ENCODE measurements at places on chromosomes 1 and 21.

DNA sequence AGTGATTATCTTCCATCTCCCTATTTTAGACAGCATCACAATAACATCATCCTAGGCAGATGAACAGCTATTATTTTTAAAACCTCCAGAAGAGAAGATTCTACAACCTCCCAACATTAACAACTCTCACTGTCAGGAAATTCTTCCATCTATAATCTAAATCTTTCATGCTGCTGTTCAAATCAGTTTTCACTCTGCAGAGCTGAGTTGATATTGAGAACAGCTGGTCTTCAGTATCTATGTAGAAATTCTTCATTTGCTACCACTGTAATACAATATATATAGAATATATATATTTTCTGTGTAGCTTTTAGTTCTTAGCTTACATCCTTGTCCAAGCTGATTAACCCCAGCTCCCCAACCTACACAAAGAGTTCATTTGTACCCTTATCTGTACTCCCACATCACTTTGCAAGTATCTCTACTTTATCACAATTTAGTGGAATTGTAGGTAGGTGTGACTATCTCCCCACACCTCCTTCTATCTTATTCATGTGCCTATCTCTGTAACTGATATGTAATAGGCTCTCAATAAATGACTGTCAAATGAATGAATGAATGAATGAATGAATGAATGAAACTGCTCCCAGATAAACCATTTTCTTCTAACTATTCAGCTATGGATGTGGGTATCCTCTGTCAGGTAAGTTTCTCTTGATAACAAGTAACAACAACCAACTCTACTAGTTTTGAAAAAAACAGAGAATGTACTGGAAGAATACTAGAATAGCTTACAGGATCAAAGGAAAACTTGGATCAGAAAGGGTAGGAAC, 37.4 kb upstream of the PKN2 start:
- no peak for DNase-seq

DNA sequence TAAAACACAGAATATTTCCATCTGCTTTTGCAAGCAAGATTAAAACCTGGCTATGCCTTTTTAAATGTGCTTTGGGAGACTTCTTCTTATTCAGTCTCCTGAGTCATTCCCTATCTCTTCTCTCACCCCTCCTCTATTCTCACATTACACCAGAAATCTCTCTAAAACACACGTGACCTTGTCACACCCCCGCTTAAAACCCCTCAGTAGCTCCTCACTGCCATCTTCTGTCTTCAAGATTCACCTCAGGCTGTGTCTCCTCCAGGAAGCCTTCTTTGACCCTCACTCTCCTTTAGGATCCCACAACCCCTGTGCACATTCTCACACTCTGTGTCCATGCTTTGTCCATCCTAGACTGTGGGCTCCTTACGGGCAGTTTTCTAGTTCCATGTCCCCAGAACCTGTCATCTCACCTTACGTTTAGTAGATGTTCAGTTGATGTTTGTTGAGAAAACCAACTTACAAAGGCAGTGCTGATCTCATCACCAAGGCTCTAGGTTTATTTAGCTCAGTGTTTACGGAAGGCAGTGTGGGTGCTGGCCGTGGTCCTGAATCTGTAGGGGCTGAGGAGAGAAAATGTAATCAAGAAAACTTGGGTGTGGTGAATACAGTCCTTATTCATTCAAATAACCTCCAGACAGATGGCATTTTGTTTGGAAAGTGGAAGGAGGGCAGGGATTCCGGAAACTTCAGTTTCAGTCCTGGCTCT, 143.5 kb downstream of the DMRTA2 start:
- DNase-seq, result no peak

- DNase-seq, result no peak
These were observed 26.2 kb upstream of the A3GALT2 start for GRCh38 chr1:33346927-33347649.

DNA sequence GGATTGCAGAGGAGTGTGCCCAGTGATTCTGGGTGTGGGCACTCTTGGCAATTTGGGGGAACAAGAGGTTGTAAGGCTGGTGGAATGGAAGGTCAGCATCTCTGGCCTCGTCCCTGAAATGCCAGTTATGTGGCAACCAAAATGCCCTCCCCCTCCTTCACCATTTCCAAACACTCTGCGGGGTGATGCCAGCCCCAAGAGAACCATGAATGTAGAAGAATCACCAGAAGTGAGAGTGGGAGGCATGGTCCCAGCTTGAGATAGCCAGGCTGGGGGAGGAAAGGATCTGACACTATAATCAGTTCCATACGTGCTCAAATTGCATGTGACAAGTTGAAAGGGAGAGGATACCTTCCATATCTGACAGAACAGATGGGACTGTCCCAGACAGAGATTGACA, 88.7 kb upstream of the EDN2 start:
- no peak for DNase-seq

DNA sequence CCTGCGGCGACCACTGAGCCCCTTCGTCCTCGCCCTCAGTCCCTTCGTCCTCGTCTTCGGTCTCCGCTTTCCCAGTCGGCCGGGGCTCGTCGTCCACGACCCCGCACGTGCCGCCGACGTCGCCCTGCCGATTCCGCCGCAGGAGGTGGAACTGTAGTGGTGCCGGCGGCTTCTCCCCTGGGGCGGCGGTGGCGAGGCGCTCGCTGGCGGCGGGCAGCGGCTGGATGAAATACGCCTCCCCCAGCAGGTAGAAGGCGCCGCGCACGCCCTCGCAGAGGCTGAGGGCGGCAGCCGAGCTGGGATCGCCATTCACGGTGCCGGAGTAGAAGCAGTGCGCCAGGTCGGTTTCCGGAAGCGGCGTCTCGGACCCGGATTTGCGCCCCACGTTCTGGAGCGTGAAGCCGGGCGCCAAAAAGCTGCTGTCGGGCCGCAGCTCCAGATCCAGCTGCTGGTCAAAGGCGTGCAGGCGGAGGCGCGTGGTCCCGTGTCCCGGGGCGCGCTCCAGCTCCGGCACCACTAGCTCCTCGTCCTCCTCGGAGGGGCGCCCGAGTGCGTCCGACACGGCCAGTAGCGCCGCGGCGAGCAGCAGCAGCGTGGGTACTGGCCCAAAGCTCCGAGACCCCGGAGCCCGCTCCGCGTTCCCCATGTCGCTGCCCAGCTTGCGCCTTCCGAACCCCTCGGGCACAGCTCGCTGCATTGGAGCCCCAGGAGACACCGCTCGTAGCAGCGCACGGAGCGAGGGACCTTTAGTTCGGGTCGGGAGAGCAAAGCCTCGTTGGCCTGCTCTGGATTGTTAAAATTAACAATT, 747 bp downstream of the ADAMTS1 start:
- DNase-seq, result no peak

DNA sequence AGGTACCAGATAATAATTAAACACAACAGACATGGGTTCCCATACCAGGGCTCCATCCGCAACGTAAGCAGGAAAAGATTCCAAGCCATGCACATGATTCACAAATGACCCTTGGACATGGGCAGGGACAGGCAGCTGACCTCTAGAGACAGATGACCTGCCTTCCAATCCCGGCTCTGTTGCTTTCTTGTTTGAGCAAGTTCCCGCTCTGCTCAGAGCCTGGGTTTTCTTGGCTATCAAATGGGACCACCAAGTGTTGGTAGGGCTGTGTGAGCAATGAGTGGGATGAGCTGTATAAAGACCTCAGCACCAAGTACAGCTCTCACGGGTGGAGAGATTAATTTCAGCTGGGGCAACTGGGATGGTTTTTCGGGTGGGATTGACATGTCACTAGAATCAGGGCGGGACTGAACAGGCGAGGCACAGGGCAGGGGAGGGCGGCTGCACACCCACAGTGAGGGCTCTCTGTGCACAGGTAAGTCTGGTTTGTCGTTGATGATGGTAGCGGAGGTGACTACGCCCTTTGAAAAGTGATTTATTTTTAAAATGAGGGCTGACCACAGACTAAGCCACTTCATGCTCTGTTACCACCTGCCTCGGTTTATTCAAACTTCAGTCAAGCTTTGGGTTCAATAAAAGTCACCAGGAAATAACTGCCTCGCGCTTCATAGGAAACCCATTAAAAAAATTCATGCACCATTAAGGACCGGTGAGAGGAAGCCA, 57.5 kb upstream of the IFFO2 start:
- DNase-seq, result no peak

DNA sequence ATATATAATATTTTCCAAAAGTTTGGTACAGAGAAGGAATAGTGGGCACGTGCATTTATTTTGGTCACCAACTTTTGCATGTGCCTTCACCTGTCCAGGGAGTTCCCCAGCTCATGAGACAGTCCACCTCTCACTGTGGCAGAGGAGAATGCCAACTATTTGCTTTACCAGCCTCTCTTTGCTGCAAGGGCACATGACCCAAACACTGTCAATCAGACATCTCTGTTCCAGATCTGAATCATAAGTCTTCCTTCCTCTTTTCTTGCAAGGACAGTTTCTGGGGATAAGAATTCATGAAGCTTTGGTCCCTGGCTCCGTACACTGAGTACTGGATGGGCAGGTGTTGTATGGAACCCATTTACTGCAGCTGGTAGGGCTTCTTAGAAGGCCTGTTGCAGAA, 38.6 kb downstream of the C1orf87 start:
- no peak for DNase-seq

- no peak for DNase-seq
These were observed 21.4 kb downstream of the AHCYL1 start for GRCh38 chr1:110005971-110006370.

DNA sequence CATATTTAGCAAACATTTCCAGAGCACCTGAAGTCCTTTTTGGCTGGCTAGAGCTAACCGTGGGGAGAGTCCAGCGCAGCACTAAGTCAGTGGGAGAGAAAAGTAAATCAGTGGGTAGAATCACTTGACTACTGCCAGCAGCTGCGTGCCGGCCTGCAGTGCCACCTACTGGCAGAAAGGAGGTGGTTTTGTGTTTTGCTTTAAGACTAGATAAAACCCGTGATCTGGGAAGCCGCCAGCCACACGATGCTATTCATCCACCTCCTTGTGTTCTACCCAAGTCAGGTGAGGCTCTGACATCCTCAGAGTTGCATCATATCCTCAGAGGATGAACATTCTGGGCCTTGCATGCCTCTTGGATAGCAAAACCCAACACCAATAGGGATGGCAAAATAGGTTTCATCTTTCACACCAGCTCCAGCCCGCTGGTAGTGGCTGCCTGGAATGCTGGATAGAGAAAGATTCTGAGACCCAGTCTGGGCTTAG, 14.1 kb upstream of the HEYL start:
- peak; percentile 49 for DNase-seq

DNA sequence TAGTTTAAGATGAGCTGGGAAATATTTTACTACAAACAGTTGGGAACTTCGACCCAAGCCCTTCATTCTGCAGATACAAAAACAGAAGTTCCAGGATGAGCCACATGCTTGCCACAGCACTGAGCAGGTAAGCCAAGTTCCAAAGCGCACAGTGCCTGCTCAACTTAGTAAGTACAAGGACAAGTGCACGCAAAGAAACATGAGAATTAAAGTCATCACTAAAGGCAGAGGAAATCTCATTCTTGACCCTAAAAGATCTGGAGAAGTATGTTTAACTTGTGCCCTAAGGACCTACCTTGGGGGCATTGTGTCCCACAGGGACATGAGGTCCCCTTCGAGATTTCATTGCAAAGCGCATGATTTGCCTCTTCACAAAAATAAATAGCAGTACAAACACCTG, 1.2 kb upstream of the UBAP2L start:
- no peak for DNase-seq

DNA sequence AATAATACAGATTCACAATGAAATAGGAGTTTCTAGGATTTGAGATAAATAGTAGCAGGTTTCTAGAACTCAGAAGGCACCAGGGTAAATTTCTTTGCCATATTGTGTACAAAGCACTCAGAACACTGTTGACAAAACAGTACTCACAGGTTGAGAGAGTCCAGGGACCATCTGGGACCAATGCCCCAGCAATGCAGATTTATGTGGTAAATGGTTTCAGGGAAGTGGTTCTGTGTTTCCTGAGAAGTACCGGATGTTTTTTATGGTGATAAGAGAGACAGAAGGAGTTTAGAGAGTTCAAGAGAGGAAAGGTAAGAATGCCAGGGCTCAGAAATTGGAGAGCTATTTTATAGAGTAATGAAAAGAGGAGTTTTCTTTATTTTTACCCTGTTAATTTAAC, 29.6 kb upstream of the DIPK1A start:
- DNase-seq, result no peak

- no peak for DNase-seq
These were observed 18.9 kb downstream of the CACHD1 start for GRCh38 chr1:64488862-64489261.

DNA sequence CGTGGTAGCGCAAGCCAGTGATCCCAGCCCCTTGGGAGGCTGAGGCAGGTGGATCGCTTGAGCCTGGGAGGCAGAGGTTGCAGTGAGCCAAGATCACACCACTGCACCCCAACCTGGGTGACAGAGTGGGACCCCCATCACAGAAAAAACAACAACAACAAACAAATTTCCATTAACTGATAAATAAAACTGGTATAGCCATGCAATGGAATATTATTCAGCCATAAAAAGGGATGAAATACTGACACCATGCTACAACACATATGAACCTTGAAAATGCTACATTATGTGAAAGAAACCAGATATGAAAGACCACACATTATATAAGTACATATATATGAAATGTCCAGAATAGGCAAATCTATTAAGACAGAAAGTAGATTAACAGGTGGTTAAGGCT, 12.0 kb downstream of the CLCC1 start:
- DNase-seq, result no peak

DNA sequence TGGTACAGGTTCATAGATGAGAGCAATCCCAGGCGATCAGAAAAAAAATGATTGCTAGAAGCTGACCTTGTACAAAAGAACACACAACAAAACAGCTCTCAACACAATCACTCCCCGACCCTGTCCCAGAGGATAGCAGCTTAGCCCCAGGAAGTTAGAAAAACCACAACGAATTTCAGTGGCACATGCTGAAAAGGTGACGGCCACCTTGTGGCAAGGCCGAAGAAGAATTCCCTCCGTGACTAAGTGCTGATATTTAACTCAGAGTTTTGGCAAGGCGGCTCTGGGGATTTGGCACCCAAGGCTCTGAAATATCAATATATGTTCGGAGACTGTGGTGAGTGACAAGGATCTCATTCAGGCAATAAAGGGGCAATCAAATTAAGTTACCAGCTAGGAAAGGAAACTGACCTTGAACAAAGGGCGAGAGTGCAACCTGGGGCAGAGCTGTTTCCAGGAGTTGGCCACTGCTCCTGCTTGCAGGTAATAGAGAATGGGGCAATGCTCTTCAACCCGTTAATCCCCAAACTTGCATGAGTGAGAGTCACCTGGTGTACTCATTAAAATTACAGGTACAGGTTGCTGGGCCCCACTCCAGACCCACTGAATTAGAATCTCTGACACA, 96.2 kb downstream of the BEND5 start:
- no peak for DNase-seq

DNA sequence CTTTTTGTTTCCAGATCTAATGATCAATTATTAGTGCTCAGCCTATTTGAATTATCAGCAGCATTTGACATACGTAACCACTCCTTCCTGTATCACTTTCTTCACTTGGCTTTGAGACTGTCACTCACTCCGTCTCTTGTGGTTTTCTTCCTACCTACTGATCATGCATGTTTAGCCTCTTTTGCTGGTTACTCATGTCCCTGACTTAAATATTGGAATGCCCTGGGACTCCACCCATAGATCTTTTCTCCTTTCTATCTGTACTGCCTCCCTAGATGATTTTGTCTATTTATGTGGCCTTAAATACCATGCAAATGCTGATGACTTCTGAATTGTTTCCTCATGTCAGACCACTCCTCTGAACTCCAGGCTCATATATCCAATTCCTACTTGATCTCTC, 57.7 kb upstream of the PDE4B start:
- no peak for DNase-seq

GRCh38 chr21:43717166-43717853, 1.6 kb upstream of the PDXK start:
- no peak for DNase-seq
